ENCODE measurements at places on chromosomes 1 and 21.

DNA sequence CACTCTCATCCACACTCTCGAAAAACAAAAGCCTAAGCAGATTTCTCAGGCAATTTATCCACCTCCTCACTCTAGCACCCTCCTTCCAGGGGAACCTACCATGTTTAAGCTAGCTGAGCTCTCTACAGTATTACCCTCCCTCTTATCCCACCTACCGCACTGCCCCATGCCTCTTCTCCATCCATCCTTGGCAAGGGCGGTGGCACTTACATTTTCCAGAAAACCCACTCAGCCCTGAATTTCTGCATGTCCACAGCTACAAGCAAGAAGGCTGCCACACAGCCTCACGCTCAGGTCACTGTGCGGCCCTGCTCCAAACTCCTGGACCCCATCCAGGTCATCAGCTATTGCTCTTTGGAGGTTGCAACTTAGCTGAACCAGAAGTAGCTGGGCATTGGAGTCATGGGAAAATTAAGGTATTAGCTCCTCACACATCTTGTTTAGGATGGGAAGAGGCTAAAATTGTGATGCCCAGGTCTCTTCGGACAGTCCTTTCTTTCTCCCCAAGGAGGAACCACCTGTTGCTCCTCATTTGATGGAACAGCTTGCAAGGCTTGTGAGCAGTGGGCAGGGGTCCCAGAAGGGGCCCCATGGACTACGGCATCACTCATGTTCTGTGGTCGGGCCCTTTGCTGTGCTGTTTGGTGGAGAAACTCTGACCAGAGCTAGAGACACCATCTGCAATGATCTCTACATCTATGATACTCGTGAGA is 1.1 kb downstream of the KLHDC9 start:
- no peak for DNase-seq

- no peak for DNase-seq
These were observed 3.3 kb downstream of the PLK3 start for GRCh38 chr1:44803312-44804095.

- DNase-seq = no peak
These were observed 36.4 kb downstream of the SLC2A7 start for GRCh38 chr1:8989821-8990220.

GRCh38 chr1:224640587-224640986 is 24.5 kb downstream of the CNIH3 start:
- DNase-seq = no peak

- DNase-seq = peak; percentile 43
These were observed 105.7 kb downstream of the C1orf21 start for GRCh38 chr1:184492536-184492935.

- peak; percentile 49 for DNase-seq
These were observed 1.8 kb downstream of the SWT1 start for GRCh38 chr1:185158800-185159199.

- no peak for DNase-seq
These were observed 134.9 kb upstream of the B3GALT2 start for GRCh38 chr1:193321242-193321840.

DNA sequence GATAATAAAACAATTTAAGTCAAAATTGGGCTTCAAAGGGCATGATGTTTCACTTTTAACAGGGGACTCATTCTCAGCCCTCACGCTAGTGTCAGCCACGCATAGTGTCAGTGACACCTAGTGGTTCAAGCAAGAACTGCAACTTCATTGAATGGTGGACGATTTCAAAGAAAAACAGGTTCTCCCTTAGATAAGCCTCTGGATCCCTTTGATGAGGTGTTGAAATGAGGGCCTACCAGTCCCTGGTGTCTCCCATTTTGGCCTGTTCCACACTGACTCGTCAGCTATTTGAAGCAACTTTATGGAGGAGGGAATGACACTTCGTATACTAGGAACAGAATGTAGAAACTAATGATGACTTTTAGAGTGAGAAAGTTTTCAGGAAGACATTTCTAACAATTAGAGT is 56.2 kb downstream of the FCRL5 start:
- peak; percentile 81 for DNase-seq

DNA sequence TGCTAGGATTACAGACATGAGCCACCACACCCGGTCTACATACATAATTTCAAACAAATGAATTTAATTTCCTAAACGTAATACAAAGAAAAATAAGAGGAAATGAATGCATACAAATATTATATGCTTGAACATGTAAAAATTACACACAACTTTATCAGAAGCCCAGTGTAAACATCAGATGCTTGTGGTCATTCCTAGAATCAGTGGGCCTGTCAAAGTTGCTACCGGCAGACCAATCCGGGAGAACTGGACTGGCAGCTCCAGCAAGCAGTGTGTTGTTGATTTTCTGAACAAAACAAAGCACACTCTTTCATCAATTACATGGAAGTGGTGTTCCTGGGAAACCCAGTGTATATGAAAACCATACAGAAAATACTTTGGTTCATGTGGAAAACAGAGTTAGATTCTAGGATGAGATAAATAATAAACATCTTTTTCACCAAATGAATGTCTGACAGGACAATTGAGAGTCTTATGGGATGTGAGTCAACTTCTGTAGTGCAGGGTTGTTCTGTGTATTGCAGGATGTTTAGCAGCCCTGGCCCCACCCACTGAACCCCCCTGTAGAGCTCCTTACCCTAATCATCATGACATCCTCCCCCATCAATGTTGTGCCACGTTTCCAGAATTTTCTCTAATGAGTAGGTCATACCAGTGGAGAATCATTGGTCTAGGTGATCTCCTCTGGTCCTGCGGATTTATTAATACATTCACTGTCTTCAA is 33.8 kb downstream of the MFSD2A start:
- DNase-seq = no peak

- DNase-seq = no peak
These were observed 99.0 kb upstream of the LBR start for GRCh38 chr1:225526878-225527277.

DNA sequence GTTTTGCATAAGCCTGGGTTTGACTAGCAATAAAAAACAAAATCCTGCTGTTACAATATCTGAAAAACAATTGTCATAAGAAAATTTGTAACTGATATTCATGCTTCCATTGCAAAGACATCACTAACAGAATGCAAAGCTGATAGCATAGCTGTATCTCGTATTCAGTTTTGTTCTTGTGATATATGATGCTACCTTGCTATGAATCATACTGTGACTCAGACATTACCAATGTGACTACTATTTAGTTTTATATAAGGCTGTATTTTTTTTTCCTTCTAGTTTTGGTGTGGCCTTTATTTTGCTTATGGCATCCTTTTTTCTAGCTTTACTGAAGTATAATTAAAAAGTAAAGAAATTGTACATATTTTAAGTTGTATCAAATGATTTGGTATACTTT is 1381.8 kb downstream of the MRPL39 start:
- DNase-seq = no peak

DNA sequence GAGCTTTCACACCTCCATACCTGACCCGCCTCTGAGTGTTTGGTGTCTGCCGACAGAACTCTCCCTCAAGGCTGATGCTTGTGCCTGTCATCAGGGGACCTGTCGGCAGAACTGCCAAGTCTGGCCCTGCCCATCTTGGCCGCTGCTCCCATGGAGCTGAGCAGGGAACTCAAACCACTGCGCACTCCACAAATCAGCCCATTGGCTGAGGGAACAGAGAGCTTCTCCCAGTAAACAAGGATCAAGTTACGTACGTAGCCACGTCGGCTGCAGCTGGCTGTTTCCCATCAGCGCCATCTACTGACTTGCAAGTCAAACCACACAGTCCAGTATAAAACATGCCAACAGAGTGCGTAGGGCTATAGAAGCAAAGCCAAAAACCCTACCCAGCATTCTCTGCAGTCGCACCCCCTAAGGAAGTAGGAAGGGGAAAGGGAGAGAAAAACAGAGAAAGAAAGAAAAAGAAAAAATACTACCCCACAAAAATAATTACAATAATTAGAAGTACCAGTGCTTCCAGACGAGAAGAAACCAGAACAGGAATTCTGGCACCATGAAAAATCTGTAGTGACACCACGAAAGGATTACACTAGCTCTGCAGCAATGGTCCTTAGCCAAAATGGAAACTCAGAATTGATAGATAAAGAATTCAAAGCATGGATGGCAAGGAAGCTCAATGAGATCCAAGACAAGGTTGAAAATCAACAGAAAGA is 13.1 kb downstream of the KRTAP13-1 start:
- peak; percentile 54 for DNase-seq

- no peak for DNase-seq
These were observed 273.2 kb downstream of the NPHP4 start for GRCh38 chr1:5718831-5719632.

GRCh38 chr1:8471451-8471850 is 153.5 kb downstream of the SLC45A1 start:
- no peak for DNase-seq

- no peak for DNase-seq
These were observed 5.9 kb downstream of the NFYC start for GRCh38 chr1:40697436-40697835.

DNA sequence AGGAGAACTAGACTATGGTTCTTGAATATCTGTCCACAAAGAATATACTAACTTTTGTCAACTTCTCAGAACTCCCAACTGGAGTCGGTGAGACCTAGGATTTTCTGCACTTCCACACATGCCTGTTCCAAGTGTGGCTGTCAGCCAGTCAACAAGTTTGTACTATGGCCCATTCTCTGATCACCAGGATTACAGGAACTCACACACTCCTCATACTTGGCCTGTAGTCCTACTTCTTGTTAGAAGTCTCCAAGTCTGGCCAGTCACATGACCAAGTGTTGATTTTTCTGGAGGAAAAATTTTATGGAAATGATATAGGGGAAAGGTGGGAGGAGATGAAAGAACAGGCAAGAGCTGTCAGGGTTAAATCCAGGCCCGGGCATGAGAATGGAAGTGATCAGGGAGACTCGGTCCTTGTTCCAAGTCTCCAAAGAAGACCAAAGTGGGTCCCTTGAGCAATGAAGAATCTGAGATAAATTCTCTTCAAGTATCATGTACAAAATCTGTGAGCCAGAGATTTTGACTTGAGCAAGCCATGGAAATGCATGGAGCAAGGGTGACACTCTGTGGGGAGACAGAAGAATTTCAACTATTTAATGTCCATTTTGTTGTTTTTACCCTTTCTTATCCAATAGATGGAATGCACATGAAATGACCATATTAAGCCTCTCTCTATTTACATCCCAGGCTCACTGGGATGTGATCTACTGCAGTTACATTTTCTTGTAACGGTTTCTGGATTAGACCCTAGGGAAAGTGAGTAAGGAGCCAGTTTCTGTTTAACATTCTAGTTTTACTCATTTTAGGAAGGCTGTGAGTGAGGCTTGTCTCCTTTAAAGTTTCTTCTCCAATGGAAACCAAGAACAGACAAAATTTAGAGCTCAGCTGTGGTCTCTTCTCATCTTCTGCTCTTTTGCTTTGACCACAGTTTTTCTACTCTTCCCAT is 320.9 kb downstream of the ASTN1 start:
- peak; percentile 18 for DNase-seq

- DNase-seq = peak; percentile 55
These were observed 46.2 kb downstream of the MACF1 start for GRCh38 chr1:39250460-39251240.

- no peak for DNase-seq
These were observed 591.2 kb downstream of the SMYD3 start for GRCh38 chr1:245915841-245916240.

- DNase-seq = no peak
These were observed 21.6 kb upstream of the GPR137B start for GRCh38 chr1:236120721-236121153.

DNA sequence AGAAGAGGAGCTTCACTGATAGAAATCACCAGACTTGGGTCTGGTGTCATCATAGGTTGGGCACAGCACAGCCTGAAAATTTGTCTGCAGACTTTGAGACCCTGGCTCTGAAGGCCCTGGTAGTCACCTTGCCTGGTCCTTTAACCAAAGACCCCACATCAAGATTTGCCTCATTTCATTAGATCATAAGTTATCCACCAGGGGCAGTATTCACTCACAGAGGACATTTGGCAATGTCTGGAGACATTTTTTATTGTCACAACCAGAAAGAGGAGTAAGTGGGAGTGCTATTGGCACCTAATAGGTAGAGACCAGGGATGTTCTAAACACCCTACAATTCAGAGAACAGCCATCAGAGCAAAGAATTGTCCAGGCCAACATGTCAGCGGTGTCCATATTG is 22.1 kb upstream of the PAX7 start:
- peak; percentile 40 for DNase-seq

DNA sequence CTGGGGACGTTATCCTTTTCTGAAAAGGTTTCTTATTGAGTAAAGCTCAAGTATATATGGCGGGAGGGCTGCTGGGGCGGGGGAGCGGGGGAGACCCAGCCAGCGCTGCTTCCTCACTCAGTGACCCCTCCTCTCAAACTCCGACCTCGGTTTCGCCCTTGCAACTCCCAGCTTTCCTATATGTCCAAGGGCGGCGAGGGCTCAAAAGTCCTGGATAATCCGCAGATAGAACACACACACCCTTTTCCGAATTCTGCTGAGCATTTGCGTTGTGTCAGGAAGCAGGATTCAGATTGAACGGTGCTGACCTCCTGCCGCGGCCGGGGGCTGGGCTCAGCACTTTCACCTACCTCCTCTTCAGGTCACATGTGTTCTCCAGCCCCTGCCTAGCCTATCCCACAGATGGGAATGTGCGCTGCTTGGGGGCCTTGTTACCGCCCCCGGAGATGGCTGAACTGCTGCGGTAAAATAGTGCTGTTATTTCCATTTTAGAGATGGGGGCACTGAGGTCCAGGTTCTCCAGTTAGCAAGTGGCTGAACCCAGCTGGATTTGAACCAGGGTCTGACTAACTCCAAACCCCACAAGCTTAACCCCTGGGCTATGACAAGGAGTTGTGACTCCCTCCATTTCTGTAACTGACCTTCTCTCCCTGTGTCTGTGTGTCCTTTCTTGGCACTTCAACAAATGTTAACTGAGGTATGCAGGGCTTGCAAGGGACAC is 795 bp upstream of the AHDC1 start:
- DNase-seq = no peak

DNA sequence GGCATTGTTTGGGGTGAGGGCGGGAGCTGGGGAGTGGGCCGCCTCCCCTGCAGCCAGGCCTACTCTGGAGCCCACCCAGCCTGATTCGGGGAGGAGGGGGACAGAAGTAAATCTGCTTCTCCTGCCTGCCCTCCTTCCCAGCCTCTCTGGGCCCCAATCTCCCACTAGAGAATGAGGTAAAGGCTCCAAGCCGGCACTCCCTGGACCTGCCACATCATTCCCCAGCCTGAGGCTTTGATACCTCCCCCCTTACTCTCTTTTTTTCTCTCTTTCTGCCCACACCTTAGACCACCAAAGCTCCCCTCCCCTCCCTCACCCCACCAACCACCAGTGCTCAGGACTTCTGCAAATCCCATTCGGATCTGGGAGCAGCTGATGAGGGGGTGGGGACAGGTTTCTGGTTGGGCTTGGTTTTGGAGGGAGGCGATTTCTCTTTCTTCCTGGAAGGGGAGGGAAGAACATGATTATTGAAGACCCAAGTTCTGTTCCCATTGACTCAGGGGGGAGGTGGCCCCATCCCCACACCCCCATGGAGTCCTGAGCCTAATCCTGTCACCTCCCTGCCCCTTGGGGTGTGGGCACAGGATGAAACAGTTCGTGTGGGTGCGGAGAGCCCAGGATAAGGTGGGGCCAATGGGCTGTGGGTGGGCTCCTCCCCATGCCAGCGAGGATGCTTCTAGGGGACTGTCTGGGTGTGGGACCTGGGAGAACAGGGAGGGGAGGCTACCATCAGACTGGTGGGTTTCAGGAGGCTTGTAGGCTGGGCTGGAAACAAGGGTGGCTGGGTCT is 1.3 kb downstream of the MAP7D1 start:
- peak; percentile 39 for DNase-seq

GRCh38 chr21:44497703-44498126 is 42.3 kb downstream of the KRTAP10-1 start:
- no peak for DNase-seq

- DNase-seq = no peak
These were observed 58.3 kb downstream of the CLEC20A start for GRCh38 chr1:178438432-178438831.

Measured in hematopoietic multipotent progenitor cell treated with erythropoietin and hydrocortisone succinate and interleukin-3 and kit ligand, for 6 days (in vitro differentiated cells).